ENCODE measurements at places on chromosomes 2 and 18.

- DNase-seq, result no peak
Measured at GRCh38 chr18:22550366-22550765, 132.7 kb upstream of the CTAGE1 start.

DNA sequence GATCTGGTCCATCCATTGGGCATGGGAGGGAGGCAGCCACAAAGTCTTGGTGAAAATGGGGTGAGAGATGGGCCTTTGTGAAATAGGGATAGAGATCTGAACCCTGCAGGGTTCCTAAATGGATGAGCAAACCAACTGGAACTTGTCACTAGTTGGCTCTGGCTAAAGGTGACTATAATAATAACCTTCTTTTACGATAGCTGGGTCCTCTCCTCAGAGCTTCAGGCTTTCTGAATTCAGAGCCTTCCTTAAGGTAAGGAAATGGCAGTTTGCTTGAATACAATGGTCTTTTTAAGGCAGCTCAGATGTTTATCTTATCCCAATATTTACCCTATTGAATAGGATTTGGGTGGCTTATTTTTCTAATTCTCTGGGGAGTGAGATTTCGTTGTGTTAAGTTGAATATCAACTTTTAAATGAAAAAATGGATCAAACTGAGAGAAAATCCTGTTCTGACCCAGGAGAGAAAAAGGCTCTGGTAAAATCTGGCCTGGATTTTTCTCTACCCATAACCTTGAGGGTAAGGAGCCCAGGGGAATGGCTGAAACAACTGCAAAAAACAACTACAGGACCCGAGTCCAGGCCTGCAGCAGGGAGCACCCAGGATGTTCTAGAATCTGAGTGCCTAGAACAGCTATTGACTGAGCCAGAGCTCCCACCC, 61.1 kb upstream of the CXCR4 start:
- no peak for DNase-seq

DNA sequence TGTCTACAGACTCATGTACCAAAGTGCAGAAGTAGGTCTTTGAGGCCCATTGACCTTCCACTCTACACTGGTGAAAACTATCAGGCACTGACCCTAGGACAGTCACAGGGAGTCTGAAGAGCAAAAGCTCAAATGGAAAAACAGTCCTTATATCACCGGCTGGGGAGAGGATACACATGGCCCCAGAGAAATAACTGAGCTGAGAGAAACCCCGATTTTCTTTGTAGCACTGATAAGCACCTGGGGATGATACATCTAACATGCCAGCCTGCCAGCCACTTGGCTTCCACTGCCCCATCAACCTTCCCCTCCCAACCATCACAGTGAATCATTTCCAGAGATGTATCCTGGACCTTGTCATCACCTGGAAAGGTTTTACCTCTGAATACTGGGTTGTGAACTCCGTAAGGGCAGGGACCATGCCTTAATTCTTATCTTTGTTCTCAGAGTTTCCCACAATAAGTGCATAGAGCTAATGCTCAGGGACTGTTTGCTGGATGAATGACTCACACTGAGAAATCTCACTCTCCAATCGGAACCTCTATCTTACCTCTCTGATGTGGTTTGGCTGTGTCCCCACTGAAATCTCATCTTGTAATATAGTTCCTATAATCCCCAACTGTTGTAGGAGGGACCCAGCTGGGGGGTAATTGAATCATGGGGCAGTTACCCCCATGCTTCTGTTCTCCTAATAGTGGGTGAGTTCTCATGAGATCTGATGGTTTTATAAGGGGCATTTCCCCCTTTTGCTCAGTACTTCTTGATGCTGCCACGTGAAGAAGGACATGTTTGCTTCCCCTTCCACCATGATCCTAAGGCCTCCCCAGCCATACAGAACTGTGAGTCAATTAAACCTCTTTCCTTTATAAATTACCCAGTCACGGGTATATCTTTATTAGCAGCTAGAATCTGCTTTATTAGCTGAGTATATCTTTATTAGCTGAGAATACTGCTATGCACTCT, 37.1 kb downstream of the EVA1A start:
- DNase-seq, result no peak

DNA sequence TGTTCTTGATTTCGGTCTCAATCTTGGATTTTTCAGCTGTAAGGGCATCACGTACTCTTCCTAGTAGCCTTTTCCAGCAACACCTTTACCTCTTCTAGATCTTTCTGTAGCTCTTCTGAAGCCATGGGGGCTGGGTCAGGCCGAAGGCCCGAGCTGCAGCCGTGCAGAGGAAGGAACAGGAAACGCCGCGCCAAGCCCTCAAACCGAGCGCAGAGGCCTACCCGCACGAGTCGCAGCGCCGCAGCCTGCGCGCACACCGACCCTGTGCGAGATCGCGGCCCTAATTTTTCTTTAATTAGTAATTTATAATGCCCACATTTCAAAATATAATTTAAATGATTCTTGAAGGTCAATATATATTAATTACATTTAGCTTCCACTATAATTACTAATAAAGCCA, 483.8 kb downstream of the NUP35 start:
- DNase-seq, result no peak

GRCh38 chr2:228793116-228793515, 478.0 kb downstream of the PID1 start:
- no peak for DNase-seq

DNA sequence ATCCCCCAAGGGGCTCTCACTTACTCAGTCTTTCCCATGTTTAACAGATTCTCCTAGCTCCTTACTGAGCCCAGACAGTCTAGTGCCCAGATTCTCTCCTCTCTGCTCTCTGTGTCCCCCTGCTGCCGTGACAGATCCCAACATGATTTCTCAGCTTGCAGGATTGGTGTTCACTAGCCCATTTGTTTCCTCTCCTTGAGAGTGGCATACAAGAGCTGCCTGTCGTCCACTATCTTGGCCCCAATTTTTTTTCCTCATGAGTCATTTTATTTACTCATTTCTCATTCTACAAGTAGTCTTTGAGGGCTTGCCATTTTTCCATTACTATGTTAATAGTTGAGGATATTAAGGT, 199.9 kb upstream of the FN1 start:
- DNase-seq, result no peak

DNA sequence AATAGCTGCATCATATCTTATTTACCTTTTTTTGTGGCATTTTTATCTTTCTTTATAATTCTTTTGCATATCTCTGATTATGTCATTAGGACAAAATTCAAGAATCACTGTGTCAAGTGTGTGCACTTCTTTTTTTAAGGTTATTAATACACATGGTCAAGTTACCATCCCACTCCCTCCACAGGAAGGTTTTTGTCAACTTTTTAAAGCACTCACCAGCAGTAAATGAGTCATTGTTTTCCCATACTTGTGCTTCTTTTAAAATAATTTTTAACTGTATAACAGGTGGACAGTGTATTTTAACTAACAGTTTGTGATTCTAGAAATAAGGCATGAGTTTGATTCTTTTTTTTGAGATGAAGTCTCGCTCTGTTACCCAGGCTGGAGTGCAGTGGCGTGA, 45.7 kb upstream of the FAM171B start:
- DNase-seq, result no peak

GRCh38 chr2:36539631-36540030, 58.3 kb downstream of the FEZ2 start:
- DNase-seq, result no peak

DNA sequence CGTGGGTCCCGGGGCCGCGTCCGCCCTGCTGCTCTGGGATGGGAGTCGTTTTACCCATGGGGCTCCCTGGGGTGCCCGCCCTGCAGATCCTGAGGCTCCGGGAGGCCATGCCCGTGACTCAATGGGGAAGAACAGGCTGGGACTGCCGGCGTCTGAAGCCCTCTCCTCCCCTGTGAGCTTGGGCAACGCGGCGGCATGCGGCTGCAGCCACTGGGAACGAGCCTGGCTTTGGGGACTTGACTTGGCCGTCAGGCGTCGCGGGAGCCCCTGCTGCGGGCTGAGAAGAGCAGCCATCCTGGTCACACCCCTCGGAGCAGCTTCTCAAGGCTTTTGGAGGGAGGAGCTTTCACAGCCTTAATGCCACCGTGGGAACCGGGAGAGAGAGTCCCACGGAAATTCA, 126.9 kb upstream of the CTDP1 start:
- DNase-seq, result no peak

- no peak for DNase-seq
Measured at GRCh38 chr18:45086777-45087176, 406.1 kb downstream of the SETBP1 start.

GRCh38 chr2:194700726-194701125, 956.3 kb upstream of the SLC39A10 start:
- DNase-seq, result no peak

DNA sequence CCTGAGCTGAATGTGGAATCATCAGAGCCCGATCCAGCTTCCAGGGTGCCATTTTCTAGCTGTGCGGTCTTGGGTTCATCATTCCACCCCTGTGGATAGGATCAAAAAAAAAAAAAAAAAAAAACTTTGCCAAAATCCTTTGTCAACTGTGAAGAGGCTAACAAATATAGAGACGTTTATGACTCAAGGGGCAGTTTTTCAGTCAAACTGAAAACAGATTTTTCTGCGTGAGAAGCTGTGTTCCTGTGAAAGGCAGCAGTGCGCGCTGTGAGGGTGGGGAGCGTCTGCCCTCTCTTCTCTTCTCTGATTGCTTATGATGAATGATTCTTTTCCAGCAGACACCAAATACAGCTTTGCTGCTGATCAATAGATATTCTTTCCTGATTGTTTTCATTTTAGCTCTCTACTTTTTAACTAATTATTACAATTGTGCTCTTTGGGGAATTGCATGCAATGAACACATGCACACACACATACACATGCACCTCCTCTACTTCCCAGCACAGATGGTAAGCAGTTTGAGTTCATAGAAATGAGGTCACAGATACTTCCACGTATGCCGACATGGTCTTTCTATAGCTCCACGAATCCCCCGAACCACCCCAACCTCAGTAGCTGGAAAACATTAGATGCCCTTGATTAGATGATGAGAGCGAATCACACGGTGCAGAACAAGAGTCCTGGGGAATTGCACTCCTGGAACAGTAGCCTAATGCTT, 175.4 kb downstream of the NRP2 start:
- DNase-seq, result no peak

DNA sequence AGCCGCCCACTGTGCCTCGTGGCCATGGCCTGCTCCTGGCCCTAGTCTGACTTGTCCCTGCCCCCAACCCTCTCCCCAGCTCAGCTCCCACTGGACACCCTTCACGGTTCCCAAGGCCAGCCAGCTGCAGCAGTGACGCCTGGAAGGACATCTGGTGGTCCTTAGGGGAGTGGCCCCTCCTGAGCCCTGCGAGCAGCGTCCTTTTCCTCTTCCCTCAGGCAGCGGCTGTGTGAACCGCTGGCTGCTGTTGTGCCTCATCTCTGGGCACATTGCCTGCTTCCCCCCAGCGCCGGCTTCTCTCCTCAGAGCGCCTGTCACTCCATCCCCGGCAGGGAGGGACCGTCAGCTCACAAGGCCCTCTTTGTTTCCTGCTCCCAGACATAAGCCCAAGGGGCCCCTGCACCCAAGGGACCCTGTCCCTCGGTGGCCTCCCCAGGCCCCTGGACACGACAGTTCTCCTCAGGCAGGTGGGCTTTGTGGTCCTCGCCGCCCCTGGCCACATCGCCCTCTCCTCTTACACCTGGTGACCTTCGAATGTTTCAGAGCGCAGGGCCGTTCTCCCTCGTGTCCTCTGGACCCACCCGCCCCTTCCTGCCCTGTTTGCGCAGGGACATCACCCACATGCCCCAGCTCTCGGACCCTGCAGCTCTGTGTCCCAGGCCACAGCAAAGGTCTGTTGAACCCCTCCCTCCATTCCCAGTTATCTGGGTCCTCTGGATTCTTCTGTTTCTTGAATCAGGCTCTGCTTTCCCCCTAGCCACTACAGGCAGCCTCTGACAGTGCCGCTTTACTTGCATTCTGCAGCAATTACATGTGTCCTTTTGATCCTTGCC, 35.8 kb downstream of the ANO7 start:
- DNase-seq, result no peak

DNA sequence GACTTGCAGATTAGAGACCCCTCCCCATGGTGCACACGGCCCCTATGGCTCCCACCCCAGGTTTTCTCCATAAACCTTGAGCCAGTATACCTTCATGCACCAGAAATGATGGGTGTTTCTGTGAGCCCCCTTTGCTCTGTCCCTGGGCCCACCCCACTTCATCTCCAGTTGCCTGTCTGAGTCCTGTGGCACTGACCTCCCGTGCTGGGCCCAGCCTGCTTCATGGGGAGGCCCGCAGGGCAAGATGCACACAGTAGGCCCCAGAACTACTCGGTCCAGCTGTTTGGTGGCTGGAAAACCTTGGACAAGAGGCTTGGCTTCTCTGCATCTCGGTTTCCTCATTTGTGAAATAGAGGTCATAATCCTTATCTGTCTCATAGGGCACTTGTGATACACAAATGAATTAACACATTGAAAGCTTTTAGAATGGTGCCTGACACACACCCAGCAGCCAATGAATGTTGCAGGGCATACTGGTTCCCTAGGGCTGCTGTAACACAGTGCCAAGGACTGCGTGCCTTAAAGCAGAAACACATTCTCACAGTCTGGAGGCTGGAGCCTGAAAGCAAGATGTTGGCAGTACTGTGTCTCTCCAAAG, 58.4 kb downstream of the SH3BP4 start:
- DNase-seq, result no peak

DNA sequence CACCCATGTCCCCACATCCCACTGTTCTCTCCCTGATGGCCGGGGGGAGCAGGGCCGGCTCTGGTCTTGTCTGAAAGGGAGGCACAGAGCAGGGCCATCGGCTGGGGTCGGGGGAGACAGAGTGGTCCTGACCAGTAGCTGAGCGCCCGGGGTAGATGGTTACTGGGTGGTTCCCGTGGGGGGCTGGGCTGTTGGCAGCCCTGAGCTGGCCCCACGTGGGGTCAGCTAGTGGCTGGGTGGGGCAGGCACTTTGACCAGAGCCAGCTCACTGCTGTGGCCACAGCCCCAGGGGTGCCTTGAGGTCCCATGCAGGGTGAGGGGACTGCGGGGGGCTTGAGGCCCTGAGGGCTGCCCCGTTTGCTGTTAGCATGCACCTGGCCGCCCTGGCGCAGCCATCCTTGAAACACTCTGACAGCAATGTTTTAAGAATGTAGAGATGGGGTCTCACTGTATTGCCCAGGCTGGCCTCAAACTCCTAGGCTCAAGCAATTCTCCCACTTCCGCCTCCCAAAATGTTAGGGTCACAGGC, 12.3 kb upstream of the NEU4 start:
- DNase-seq, result no peak

- no peak for DNase-seq
Measured at GRCh38 chr2:23500836-23501235, 115.9 kb downstream of the KLHL29 start.

DNA sequence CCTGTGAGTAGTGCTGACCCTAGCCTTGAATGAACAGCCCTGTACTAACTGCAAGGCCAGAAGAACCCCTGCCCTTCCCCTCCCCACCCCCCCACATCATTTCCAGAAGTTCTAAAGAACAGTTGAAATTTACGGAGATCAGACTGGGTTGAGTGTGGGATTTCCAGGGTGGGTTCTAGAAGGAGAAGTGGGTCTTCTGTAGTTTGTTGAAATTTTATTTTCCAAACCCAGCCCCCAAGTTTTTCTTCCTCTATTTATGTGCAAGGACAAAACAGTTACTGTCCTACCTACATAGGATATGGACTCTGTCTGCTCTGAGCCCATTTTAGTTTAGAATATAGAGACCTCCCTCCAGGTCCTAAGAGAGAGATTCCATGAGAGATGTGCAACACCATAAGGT, 26.3 kb upstream of the CASP10 start:
- no peak for DNase-seq

GRCh38 chr18:49055754-49056172, 105.0 kb upstream of the SMAD7 start:
- DNase-seq, result no peak

Data from NCI-H1048 (cell line).